ENCODE measurements at places on chromosomes 11 and 22.

GRCh38 chr11:110077346-110077745 is 15.8 kb upstream of the ZC3H12C start:
- DNase-seq: no peak

GRCh38 chr11:64632654-64633053 is 41.6 kb downstream of the SLC22A12 start:
- DNase-seq: no peak

DNA sequence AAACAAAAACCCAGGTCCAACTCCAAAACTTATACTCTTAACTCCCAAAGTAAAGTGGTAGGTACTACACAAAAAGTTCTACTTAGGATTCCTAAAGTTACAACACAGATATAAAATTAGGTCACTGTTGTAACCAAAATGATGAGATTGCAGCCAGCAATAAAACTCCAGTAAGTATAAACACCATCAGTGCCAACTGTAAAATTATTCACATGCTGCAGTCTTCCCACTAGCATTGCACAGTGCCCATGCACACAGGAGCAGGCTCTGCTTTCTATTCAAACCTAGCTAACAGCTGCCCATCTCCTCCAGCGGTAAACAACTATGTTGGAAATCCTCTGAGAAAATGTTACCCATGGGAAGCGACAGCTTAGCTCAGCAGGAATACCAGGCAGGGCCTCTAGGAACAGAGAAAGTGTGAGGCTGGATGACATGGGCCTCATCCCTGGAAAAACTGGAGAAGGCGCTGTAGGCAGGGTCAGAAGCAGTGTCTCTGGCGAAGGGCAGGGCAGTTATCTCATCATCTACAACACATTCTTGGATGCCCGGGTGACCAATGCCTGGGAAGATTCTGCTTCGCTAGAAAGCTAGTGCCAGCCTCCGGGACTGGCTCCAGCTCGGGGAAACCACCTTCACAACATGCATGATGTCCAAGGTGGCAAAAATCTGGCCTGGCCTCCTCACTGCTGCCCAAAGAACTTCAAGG is 9.1 kb downstream of the CPT1A start:
- DNase-seq: no peak

DNA sequence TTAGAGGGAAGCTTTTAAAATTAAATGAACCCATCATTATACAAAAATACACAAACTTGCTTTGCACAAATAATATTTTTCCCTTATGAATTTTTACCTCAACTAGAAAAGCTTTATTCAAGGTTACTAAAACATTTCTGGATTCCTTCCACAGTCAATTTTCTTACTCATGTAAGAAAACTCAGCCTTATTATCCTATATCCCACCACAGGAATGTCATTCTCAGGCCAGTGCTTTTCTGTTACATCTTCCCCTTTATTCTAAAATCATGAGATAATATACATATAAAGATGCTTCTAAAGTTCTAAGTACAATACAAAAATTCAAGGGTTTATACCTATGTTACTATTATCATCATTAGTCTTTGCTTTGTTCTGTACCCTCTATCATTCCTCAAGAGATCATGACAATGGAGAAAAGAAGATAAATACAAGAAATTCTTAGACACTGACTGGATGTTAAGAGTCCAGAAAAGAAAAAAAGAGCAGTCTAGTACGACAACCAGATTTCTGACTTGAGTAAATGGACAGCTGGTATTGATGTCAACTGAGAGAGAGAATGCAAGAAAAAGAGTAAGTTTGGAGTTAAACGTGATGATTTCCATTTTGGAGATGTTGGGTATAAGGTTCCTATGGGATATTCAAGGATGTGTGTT is 60.3 kb downstream of the MTMR2 start:
- no peak for DNase-seq

DNA sequence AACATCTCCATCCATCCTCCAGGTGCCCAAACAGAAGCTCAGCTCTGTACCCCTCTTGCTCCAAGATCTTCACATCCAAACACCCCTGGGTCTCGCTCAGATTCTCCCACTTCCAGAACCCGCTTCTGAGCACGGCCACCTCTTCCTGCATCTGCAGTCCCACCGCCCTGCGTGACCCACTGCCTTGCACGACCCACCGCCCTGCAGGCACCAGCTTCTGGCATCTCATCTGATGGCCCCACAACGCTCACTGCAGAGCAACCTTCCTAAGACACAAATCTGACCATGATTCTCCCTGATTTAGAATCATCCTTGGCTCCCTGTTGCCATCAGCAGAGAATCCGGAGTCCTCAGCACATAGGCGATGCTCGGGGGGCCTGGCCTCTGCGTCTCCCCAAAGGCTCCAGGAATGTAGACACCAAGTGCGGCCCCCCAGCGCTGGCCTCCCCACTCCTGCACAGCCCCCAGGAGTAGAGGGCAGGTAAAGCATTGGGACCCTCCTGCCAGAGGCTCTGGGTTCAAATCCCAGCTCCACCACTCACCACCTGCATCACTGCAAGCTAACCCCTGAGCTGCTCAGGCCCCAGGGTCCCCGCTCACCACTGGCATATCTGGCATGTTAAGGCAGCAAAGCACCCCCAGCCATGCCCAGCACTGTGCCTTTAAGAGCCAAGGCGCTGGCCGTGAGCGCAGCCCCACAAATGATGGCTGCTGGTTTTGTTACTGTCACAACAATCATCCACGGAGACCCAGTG is 459.3 kb downstream of the BRD1 start:
- DNase-seq: no peak

DNA sequence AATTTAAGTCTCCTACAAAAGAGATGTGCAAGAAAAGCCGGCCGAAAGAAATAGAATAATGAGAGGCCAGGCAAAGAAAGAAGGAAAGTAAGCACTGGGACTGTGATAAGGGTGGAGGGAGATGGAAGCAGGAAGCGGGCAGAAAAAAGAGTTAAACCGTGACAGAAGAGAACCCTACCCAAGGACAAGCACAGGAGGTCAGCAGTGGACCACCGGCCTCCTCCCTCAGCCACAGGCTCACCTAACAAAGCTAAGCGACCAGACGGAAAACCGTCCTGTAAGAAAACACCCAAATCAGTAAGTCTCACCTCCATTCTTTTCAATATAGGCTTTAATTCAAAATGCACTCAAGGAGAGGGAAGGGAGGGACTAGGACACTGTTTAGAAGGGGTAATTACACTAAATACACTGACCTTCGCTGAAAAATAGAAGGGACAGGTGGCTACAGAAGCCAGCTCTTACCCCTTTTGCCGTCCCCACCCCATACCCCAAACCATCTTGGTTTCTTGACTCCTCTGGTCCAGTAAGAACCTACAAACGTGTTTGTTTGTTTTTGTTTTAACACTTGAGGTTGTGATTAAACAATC is 1.9 kb downstream of the FAM181B start:
- DNase-seq: no peak

- no peak for DNase-seq
Measured at GRCh38 chr11:60924906-60925853, 920 bp downstream of the TMEM132A start.

GRCh38 chr11:68196219-68196618 is 16.9 kb downstream of the KMT5B start:
- no peak for DNase-seq

GRCh38 chr11:104531894-104532293 is 366.4 kb downstream of the CASP12 start:
- DNase-seq: no peak

- DNase-seq: peak; percentile 88
Measured at GRCh38 chr11:34174412-34175041, 69.1 kb downstream of the NAT10 start.

GRCh38 chr11:96388891-96389719 is 607 bp downstream of the CCDC82 start:
- peak; percentile 25 for DNase-seq

DNA sequence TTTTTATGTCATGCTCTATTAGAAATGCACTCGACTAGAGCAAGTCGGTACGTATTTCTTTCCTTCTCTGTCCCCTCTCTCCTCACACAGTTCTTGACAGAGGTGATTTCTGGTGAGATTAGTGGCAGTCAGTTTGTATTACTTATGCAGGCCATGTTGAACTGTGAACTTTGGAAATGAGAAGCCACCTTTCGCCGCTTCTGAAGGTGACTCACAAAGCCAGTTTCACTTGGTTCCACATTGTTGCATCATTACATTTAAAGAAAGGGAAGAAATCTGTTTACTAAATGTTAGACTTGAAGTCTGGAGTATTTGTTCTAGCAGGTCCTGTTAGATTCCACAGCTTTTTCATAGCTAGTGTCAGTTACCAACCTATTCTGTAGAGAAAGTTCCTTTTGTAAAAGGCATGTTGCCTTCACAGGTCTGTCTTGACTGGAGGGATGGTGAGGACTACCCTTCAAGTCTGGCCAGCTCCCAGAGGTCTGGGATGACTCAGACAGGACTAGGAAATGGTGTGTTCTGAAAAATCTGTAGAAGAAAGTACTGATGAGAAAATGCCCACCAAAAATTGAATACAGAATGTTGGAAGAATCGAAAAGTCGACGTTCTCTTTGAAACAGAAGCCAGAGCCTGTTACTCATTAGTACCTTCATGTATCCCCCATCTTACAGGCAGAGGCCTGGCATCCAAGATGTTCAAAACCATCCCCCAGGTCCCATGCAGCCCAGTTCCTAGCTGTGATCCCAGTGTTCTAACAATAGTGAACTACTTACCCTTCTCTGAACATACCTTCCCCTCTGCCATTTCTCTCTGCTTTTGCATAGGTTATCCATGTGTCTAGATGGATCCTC is 181.4 kb downstream of the DBX1 start:
- no peak for DNase-seq

DNA sequence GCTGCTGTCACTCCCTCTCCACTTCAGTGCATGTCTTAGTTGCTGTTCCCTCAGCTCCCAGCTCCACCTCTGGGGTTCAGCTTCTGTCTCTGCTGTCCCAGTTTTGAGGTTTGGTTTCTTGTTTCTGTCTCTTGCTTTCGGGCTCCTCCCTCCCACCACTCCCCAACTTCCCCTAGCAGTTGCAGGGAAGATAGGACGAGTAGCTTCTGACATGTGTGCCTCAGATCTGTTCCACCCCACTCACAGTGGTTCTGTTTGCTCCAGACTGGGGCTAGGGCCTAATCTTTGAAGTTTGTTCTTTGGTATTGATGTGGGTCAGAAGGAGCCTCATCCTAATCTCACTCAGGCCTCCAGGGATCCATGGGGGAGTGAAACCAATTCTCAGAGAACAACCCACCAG is 2.6 kb upstream of the RRM1 start:
- DNase-seq: no peak

DNA sequence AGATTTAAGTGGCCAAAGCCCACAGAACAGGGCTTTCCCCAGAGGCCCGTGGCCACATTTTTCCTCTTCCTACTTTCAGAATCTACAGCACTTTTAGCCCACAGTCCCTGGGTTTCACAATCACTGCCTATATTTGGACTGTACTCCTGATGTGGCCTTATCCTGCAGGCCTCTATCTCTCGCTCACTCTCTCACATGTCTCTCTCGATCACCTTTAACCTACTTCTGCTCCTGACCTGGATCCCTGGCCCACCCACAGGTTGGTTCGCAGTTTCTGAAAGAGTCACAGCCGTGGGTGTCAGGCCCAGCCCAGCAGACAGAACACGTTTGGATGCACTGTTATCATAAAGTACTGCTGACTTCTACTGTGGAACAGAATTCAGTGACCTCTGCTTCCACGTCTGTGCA is 55.5 kb downstream of the LARGE1 start:
- no peak for DNase-seq

- no peak for DNase-seq
Measured at GRCh38 chr11:71946144-71946571, 17.3 kb downstream of the RNF121 start.

- DNase-seq: peak; percentile 90
Measured at GRCh38 chr22:20456064-20456721, 18.6 kb upstream of the SCARF2 start.

DNA sequence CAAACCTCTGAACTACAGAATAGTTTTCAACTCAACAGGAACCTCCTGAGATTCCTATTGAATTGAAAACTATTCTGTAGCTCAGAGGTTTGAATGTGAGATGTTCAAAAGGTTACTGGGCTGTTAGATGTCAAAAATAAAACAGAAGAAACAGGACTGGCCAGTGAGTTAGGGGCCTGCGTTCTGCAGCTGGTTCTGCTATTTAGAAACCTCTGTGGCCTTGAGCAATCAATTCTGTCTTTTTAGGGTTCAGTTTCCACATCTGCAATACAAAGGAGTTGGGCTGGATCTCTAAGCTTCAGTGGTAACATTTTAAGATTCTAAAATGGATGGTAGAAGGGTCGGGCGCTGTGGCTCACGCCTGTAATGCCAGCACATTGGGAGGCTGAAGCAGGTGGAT is 55.8 kb downstream of the CLMP start:
- DNase-seq: no peak

- no peak for DNase-seq
Measured at GRCh38 chr11:10900681-10901415, 43.0 kb upstream of the ZBED5 start.

DNA sequence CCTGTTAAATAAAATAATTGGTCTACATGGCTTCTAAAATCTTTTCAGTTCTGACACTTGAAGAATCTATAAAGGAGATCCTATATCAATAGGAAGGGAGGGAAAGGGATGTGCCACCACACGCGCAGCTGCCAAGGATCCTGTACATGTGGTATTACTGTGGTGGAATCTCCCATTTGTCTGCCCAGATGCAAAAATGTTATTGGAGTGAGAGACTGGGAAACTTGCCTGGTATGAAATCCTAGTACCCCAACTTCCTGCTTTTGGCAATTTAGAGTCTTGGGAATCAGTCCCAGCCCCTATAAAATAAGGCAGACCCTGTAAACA is 81.9 kb upstream of the PICALM start:
- DNase-seq: no peak

DNA sequence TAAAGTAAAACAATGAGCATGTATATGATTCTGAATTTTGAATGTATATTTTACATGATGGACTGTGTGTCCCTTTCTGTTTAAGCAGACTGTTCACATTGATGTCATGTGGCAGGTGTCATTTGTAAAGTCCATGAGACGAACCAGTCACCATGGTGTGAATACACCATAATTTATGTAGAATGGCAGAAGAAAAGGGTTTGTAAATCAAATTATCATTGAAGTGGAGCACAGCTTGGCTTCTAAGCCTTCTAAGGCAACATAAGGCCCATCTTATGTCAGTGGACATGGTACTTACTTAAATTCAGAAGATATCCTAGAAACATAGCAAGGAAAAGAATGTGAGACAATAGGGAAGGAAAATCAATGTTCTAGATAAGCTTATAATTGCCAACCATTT is 4.4 kb downstream of the MAP6 start:
- no peak for DNase-seq

DNA sequence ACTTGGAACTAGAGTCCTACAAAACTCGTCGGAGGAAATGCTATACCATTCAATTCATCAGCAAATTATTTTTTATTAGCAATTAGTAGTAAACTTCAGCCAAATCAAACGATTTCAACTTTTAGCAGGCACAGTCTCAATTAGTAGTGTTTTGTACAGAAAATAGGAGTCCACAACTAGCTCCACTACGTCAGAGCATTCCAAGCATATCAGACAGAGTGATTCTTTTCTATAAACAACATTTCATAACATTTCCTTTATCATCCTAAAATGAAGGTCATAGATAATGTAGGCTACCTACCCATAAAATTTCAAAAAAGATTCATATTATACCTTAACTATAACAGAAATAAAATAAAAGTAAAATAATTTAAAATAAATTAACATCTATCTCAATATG is 169.9 kb downstream of the KIF18A start:
- DNase-seq: no peak

GRCh38 chr11:19574916-19575315 is 137.7 kb upstream of the NAV2 start:
- no peak for DNase-seq

- no peak for DNase-seq
Measured at GRCh38 chr22:36339171-36340065, 48.3 kb downstream of the MYH9 start.
